ENCODE measurements at places on chromosomes 1 and 21. TPM values are rescaled to one million over a fixed set of nuclear protein-coding genes. Genes with fewer than 3 reads are reported as not detected.

DNA sequence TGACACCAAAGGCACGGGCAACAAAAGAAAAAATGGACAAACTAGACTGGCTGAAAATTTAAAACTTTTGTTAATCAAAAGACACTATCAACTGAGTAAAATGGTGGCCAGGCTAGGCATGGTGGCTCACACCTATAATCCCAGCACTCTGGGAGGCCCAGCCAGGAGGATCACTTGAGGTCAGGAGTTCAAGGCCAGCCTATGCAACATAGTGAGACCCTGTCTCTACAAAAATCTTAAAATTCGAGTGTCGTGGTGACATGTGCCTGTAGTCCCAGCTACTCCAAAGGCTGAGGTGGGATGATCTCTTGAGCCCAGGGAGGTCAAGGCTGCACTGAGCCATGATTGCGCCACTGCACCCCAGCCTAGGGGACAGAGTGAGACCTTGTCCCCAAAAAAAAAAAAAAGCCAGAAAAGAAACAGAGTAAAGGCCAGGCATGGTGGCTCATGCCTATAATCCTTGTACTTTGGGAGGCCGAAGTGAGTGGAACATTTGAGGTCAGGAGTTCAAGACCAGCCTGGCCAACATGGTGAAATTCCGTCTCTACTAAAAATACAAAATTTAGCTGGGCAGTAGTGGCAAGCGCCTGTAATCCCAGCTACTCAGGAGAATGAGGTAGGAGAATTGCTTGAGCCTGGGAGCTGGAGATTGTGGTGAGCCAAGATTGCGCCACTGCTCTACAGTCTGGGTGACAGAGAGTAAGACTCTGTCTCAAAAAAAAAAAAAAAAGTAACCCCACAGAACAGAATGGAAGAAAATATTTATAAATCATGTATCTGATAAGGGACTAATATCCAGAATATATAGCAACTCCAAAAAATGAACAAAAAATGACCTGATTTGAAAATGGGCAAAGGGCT is 8.0 kb downstream of the TUT4 start:
- no peak overlapping the region for H3K4me3 ChIP-seq
- no peaks in the 10 kb centered on the region for H3K4me1 ChIP-seq
- no peak for DNase-seq
- no peak overlapping the region for H3K27ac ChIP-seq

DNA sequence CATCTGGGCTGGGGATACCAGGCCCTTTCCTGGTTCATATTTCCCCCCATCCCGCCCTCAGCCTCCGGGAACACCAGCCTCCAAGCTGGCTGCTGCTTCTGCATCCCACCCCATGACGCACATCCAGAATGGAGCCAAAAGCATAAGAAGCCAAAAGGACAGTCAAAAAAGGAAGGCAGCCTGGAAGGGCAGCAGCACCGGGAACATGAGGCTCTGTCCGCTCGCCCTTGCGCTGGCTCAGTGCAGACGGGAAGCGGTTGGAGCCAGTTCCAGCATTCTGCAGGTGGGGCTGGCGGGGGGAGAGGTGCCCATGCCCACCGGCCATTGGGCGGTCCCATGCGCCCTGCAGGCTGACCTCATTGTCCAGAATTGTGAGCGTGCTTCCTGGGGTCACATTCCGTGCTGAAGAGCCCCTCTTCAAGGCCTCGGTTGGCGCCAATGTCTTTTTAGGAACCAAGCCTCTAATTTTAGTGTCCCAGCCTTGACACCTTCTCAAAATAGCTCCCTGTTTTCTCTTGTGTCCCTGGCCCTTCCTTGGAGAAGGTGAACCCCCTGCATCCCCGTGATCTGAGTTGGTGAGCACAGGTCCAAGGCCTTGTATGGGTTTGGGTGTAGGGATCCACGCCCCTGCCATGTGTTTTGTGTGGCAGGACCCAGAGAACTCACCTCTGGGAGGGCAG is 28.4 kb upstream of the NPPB start:
- H3K4me1 ChIP-seq: no peaks in the 10 kb centered on the region
- no peaks in the 10 kb centered on the region for H3K27me3 ChIP-seq
- no peak overlapping the region for H3K4me3 ChIP-seq
- no peak overlapping the region for H3K27ac ChIP-seq

- H3K36me3 ChIP-seq: no peaks in the 10 kb centered on the region
- H3K27me3 ChIP-seq: peaks cover 79% of the 10 kb centered on the region
- peaks cover 9% of the 10 kb centered on the region for H3K4me1 ChIP-seq
- H3K27ac ChIP-seq: peak overlapping the region; percentile 80
Observed at GRCh38 chr1:1074631-1075147, 583 bp upstream of the RNF223 start.

- no peaks in the 10 kb centered on the region for H3K36me3 ChIP-seq
- H3K27me3 ChIP-seq: no peaks in the 10 kb centered on the region
- DNase-seq: no peak
- H3K27ac ChIP-seq: no peak overlapping the region
- H3K4me1 ChIP-seq: no peaks in the 10 kb centered on the region
- H3K4me3 ChIP-seq: no peak overlapping the region
Observed at GRCh38 chr1:3566003-3566885, 45.1 kb downstream of the MEGF6 start.

- H3K27me3 ChIP-seq: no peaks in the 10 kb centered on the region
- H3K4me1 ChIP-seq: peaks cover 6% of the 10 kb centered on the region
- H3K4me3 ChIP-seq: no peak overlapping the region
- DNase-seq: peak; percentile 78
- H3K36me3 ChIP-seq: no peaks in the 10 kb centered on the region
- H3K27ac ChIP-seq: peak overlapping the region; percentile 47
Observed at GRCh38 chr1:85611856-85612255, 31.3 kb downstream of the CCN1 start.

- no peak overlapping the region for H3K4me3 ChIP-seq
- no peaks in the 10 kb centered on the region for H3K4me1 ChIP-seq
- no peak overlapping the region for H3K27ac ChIP-seq
- no peaks in the 10 kb centered on the region for H3K36me3 ChIP-seq
- DNase-seq: peak; percentile 52
Observed at GRCh38 chr1:89363196-89363595, 663 bp upstream of the GBP6 start.

GPR3 gene
- not detected for total RNA-seq
